ENCODE measurements at places on chromosomes 5 and 9. TPM values are rescaled to one million over a fixed set of nuclear protein-coding genes. Genes with fewer than 3 reads are reported as not detected.

DNA sequence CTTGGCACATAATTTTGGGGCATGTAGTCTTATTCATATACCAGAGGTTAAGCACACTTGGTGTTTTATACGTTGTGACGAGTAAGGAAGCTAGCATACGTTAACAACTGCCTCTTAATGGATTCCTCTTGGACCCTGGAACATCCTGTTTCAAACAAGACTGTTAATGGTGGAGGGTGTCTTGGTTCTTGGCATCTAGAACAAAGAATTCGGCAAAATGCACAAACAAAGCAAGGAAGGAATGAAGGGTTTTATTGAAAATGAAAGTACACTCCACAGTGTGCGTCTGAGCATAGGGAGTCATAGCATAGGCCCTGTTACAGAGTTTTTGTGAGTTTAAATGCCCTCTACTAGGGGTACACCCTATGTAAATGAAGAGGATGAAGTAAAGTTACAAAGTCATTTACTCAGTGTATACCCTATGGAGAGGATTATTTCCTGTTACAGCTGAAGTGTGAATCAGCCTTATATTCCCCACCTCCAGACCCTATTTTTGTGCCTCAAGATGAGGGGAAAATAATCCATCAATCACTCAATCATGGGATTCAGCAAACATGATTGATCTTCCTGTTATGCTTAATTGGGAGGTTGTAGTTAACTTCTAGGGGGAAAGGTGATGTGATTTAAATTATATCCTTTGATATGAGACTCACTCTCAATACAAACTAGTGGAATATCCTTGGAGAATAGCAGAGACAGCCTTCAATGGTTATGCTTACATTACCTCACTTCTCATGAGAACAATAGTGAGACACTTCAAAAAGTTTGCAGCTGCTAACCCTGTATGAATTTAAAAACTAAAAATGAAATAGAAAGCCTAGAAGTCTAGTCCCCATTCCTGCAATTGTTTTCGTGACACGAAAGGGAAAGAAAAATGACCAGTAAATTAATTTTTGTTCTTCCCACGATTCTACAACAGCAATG lies 84.9 kb upstream of the MYO10 start:
- H3K27ac ChIP-seq = peak overlapping the region; percentile 3
- no peaks in the 10 kb centered on the region for H3K27me3 ChIP-seq
- no peak for DNase-seq
- no peaks in the 10 kb centered on the region for H3K36me3 ChIP-seq
- H3K4me1 ChIP-seq = peaks cover 35% of the 10 kb centered on the region
- H3K4me3 ChIP-seq = no peak overlapping the region

The FBLL1 gene
- total RNA-seq = 2.4 TPM

DNA sequence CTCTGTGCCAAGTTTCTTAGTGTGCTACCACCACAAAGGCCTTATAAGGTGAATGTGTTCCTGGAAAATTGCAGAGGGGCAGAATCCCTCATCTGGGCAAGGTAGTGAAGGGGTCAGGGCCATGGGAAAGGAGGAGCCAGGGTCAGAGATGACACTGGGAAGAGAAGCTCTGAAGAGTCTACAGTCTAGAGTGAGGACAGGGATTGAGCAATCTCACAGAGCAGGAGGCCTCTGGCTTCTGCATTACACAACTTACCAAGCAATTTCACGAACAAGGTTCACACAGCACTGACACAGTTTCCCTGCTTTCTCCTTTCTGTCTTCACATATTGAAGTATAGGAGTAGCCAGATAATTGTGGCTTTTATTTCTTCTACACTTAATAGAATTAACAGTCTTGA lies 24.5 kb upstream of the IDNK start:
- DNase-seq = no peak
- peaks cover 1% of the 10 kb centered on the region for H3K36me3 ChIP-seq
- no peak overlapping the region for H3K27ac ChIP-seq

The HARS1 gene
- total RNA-seq = 83.4 TPM

DNA sequence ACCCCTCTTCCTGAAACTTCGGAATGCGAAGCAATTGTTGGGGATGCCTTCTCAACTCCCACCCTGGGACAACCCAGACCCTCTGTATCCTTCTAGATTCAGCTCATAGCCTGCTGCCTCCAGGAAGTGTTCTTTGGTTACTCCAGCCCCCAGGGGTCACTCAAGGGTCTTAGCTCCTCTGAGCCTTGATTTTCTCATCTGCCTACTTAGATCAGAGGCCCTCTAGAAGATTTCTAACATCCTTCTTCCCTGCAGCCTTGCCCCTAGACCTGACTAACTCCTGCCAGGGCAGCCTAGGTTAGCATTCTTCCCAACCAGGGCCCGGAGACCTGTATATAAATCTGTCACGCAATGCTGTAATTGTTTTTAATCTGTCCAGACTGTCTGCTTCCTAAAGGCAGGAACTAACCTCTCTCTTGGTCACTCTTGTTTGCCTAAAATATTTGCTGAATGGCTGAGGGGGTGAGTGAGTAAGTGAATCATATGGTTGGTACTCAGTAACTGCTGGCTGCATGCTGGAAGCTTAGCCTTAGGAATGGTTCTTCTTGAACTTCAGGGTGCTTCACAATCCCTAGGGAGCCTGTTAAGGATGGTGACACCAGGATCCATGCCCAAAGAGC lies 8.2 kb downstream of the GALNT10 start:
- H3K4me3 ChIP-seq = peak overlapping the region; percentile 38
- no peak for DNase-seq
- H3K36me3 ChIP-seq = peaks cover 11% of the 10 kb centered on the region

The IRX2 gene
- total RNA-seq = 9.1 TPM

GRCh38 chr5:76763136-76763535 lies 47.2 kb downstream of the F2R start:
- no peaks in the 10 kb centered on the region for H3K27me3 ChIP-seq
- no peak for DNase-seq
- no peak overlapping the region for H3K4me3 ChIP-seq
- peaks cover 3% of the 10 kb centered on the region for H3K36me3 ChIP-seq
- H3K27ac ChIP-seq = no peak overlapping the region
- H3K4me1 ChIP-seq = peaks cover 16% of the 10 kb centered on the region

GRCh38 chr5:113771483-113771882 lies 258.0 kb downstream of the YTHDC2 start:
- DNase-seq = no peak
- no peaks in the 10 kb centered on the region for H3K4me1 ChIP-seq
- no peak overlapping the region for H3K4me3 ChIP-seq

DNA sequence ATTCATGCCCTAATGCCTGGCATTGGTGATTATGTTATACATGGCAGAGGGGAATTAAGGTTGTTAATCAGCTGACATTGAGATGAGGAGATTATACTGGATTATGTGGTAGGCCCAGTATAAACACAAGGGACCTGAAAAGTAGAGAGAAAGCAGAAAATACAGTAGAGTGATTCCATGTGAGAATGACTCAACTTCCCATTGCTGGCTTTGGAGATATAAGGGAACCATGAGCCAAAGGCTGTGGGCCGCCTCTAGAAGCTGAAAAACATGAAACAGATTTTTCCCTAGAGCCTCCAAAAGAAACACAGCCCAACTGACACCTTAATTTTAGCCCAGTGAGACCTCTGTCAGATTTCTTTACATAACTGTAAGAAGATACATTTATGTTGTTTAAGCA lies 65.0 kb upstream of the CTXN3 start:
- H3K27ac ChIP-seq = no peak overlapping the region
- H3K4me1 ChIP-seq = peaks cover 12% of the 10 kb centered on the region
- no peaks in the 10 kb centered on the region for H3K36me3 ChIP-seq
- no peak overlapping the region for H3K4me3 ChIP-seq
- no peak for DNase-seq

GRCh38 chr9:125110464-125110863 lies 32.9 kb downstream of the SCAI start:
- H3K4me1 ChIP-seq = peaks cover 9% of the 10 kb centered on the region
- no peak overlapping the region for H3K4me3 ChIP-seq
- no peak overlapping the region for H3K27ac ChIP-seq
- peaks cover 1% of the 10 kb centered on the region for H3K36me3 ChIP-seq
- no peak for DNase-seq
- H3K27me3 ChIP-seq = no peaks in the 10 kb centered on the region

DNA sequence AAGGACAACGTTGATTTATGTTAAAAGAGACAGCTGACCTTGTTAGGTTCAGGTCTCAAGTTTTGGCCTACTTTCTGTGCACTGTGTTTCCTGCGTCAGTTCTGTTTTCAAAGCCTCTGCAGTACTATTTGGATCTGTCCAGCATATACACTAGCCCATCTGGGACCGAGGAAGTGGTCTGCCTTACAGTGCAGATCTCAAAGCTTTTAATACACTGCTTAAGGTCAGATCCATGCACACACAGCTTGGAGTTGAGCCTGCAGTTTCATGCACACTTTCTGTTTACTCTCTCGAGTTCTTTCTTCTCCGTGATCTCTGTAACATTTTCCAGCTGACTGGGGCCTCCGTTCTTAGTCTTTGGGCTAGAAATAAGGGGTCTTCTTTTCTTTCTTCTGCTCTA lies 24.1 kb downstream of the CARTPT start:
- H3K4me3 ChIP-seq = no peak overlapping the region
- no peak overlapping the region for H3K27ac ChIP-seq
- no peaks in the 10 kb centered on the region for H3K4me1 ChIP-seq

The ADAMTS19 gene
- total RNA-seq = 0.08 TPM

DNA sequence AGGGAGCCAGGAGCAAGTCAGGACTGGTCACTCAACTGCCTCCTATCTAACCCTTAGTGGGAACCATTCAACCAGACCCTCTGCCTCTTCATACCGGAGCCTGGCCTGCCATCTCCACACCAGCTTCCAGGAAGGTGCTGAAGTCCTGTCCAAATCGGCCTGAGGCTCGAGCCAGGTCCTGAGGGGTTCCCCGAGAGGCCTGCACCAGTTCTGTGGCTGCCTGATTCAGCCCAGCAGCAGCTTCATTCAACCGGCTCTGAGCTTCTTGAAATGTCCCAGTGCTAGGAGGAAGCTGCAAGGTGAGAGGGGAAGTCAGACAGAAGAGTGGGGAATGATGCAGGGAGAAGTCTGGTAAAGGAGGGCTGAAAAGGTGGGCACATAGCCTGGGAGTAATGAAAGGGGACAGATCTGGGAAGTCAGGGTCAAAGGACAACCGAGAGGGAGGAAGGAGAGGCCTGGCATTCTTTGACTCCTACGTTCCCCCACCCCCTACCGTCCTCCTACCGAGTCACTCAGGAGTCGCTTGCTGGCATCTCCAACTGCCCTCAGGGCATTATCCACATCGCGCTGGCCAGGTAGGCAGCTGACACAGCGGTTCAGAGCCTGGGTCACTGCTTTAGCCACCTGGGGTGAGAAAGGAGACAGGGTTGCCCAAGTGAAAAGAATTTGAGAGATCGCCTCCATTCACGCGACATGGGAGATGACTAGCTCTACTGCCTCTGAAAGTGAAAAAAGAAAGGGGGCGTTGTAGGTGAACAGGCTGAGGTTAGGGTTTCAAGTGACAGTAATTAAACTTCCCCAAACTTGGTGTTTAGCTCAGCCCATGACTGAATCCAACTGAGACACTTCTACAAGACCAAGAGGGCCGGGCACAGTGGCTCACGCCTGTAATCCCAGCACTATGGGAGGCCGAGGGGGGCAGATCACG lies 20.2 kb downstream of the TLN1 start:
- no peak for DNase-seq
- H3K4me1 ChIP-seq = no peaks in the 10 kb centered on the region
- H3K27me3 ChIP-seq = no peaks in the 10 kb centered on the region
- peak overlapping the region; percentile 12 for H3K27ac ChIP-seq
- H3K36me3 ChIP-seq = peaks cover 70% of the 10 kb centered on the region

- H3K4me3 ChIP-seq = no peak overlapping the region
- no peak overlapping the region for H3K27ac ChIP-seq
- H3K27me3 ChIP-seq = peaks cover 26% of the 10 kb centered on the region
- H3K4me1 ChIP-seq = peaks cover 14% of the 10 kb centered on the region
- DNase-seq = no peak
Measured at GRCh38 chr9:130304116-130304515, 38.6 kb downstream of the HMCN2 start.

The EIF4EBP3 gene
- 6.2 TPM for total RNA-seq

DNA sequence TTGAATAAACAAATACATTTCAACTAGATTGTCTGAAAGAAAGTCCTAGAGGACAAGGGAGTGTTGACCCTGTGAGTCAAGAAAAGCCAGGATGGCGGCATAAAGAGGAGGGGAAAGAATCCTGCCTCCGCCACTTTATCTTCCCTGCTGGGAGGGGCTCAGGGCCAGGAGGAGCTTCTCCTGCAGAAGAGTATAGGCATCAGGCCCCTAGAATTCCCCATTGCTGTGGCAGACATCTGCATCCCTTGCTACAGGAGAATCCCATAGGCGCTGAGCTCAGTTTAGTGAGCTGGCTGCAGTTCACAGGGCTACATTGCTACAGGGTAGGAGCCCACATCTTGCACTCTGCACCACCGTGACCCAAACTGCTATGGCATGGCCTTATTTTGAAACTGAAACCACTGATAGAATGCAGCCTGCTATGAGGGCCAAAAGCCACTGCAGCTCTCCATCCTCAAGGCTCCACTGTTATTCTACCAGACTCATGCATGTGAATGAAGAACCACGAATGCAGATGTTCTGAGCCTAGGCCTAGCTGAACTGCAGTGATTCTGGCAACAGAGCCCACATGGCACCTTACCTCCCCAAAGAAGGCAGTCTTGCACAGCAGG lies 941.4 kb upstream of the CTNND2 start:
- no peaks in the 10 kb centered on the region for H3K36me3 ChIP-seq
- H3K27me3 ChIP-seq = peaks cover 6% of the 10 kb centered on the region
- DNase-seq = no peak
- H3K4me3 ChIP-seq = no peak overlapping the region

The SLCO4C1 gene
- 0.10 TPM for total RNA-seq

DNA sequence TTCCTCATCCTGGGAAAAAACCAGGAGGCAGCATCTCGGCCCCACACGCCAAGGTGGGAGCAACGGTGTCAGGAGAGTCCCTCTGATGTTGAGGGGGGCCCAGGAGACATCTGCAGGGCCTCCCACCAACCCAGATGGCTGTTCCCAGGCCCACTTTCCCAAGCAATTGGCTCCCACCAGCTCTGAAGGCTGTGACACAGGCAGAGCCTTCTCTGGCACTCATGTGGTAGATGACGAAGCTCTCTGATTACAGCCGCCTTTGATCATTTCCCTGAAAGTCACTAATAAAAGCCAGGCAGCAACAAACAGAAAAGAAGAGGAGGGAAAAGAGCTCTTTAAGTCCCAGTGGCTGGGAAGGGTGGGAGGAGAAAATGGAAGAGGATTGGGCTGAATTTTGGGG lies 226.5 kb downstream of the CDK5RAP2 start:
- no peaks in the 10 kb centered on the region for H3K27me3 ChIP-seq
- no peak overlapping the region for H3K27ac ChIP-seq
- peaks cover 7% of the 10 kb centered on the region for H3K4me1 ChIP-seq
- H3K36me3 ChIP-seq = peaks cover 2% of the 10 kb centered on the region
- H3K4me3 ChIP-seq = no peak overlapping the region

GRCh38 chr9:132288361-132288760 lies 66.4 kb downstream of the SETX start:
- H3K4me1 ChIP-seq = peaks cover 24% of the 10 kb centered on the region
- no peaks in the 10 kb centered on the region for H3K27me3 ChIP-seq
- H3K4me3 ChIP-seq = no peak overlapping the region
- peak overlapping the region; percentile 79 for H3K27ac ChIP-seq
